ENCODE measurements at places on chromosomes 12 and 14.
A peak's percentile ranks its signal among the peaks of the same experiment; 100 is the strongest.

DNA sequence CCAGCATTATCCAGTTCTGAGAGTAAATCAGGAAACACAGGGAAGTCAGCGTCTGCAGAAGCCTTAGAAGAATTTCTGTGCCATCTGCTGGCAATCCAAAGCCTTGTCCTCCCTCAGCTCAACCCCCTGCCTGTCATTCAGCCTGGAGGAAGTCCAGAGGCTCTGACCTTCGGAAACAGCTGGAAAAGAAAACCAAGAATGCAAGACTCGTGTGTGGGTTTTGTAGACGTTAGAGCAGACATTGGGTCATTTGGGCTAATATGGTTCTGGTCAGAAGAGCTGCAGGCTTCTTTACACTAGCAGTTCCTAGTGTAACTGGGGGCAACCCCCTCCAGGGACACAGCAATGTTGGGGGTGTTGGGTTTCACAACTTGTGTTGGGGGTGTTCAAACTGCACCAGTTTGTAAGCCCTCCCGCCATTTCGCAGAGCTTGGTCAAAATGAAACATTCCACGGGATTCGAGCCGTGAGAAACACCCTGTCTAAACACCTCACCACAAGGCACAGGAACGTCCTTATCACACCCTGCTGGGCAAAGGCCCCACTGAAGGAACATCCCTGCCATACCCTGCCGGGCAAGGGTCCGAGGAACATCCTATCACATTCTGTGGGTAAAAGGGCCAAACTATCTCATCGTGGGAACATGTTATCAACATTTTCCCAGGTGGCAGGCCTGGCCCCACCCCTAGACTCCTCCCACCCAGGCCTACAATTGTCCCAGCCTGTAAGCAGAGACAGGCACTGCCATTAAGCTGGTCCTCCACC is 21.0 kb upstream of the SERPINA4 start:
- DNase-seq = no peak

DNA sequence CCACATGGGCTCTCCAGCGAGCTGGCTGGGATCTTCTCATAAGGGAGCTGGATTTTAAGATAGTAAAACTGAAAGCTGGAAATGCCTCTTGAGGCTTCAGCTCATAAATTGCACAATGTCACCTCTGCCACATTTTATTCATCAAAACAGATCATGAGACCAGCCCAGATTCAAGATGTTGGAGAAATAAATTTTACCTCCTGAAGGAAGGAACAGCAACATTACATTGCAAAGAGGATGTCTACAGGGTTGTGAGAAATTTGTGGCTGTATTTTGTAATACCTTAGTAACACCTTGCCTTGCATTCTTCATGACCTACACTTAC is 43.1 kb upstream of the KRR1 start:
- no peak for DNase-seq

DNA sequence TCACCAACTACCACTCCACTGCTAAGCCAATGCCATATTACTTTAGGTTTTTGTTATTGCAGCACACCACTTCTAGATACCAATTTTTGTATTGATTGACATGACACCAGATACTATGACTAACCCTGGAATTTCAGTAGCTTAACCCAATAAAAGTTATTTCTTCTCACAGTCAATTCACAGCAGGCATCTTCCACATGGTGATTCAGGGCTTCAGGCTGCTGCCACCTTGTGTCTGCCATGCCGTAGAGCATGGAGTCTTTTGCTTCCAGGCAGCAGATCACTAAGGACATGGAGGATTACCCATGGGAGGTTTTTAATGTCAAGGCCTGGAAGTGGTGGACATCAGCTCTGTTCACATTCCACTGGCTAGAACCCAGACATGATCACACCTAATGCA is 56.4 kb upstream of the LTA4H start:
- no peak for DNase-seq

DNA sequence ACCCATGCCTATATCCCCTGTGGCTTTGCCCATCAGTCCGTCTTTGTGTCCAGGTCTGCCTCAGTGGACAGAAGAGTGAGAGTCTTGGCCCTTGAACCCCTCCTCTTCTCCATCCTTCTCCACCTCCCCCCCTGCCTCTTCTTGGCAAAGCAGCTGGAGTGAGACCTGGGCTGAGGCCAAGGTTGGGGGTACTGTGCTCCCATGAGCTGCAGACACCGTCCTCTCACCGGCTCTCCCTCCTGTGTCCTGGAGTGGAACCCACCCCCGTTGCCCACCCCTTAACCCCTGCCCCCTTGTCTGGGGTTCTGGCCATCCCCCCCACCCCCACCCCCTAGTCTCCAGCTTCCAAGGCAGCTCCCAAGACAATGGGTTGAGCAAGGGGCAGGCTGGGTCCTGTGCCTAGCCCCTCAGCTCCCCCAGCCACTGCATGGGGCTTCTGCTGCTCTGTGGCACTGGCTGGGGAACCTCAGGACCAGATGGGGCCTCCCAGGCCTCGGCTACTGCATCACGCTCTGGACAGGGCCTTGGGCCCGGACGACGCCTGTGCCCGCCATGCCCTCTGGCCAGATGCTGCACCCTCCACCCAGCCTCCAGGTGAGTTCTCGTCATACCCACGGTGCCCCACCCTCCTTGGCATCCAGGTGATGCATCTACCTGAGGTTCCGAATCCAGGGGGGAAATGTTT is 35.7 kb downstream of the RTL1 start:
- no peak for DNase-seq

- DNase-seq = no peak
Observed at GRCh38 chr12:117362391-117362790, 965 bp upstream of the NOS1 start.

DNA sequence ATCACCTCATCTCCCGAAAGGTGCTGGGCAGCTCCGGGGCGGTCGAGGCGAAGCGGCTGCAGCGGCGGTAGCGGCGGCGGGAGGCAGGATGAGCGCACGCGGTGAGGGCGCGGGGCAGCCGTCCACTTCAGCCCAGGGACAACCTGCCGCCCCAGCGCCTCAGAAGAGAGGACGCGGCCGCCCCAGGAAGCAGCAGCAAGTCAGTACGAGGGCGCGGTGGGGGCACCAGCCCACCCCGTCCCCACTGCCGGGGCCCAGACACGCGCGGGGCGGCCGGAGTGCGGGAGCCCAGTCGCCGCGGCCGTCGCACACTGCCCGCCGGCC is 862 bp downstream of the HMGA2 start:
- DNase-seq = no peak

DNA sequence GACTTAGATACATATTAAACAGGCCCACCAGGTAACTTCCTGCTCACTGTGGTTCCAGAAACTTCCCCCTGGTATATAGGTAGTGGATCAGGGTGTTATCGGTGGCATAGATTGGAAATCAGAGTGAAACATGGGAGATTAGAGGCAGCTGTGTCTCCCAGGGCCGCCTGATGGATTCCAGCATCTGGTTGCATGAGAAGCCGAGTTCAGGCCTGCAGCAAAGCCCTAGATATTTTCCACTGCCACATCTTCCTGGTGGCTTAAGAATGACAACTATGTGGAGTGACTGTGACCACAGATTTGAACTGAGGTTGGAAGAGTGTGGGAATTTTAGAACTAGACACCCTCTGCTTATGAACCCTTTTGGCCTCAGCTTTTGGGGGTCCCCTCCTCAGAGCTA is 184.8 kb upstream of the NTF3 start:
- DNase-seq = no peak

- no peak for DNase-seq
Observed at GRCh38 chr12:114669401-114670290, 14.3 kb downstream of the TBX3 start.

DNA sequence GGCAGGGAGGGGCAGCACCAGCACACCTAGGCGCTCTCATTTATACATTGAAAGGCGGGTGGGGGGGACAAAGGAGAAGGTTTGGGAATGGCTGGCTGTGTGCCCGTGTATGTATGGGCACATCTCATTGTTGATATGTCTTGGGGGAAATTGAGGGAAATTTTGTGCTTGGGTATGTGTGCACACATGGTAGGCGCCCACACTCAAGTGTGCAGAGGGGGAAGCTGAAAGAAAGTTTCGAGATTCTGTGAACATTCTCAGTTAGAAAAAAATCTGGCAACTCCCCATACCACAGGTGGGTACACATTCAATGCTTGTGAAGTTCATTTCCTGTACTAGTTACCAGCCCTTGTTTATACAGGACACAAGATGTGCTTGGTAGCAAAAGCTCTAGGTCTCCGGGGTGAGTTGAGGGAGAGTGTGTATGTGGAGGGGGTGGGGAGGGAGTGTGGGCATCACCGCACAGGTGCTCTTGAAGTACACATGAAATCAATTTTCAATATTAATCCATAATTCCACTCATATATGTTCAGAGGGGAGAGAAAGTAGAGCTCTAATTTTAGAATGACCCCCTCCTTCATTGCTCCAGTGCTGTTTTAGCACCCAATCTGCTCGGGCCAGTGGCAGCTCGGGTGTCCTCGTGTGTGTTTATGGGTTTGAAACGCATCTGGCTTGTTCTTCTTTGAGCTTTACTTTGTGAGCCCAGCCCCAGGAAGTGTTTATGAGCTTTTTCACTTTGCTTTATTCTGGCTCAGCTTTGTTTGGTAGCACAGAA is 286.0 kb downstream of the ZFP36L1 start:
- no peak for DNase-seq

- DNase-seq = no peak
Observed at GRCh38 chr12:84805474-84805858, 107.1 kb downstream of the SLC6A15 start.

DNA sequence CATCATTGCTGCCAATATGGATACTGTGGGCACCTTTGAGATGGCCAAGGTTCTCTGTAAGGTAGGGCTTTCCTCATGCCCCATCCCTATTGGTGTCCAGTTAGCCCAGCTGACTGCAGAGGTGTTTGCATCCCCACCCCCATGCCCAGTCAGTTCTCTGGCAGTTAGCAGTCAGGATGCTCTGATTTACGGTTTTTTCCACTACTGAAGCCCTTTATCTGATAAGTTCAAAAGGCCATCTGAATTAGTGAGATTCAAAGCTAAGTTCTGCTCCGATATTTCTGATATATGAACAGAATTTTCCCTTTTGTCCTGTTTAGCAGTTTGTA is 773 bp downstream of the GMPR2 start:
- no peak for DNase-seq

- DNase-seq = no peak
Observed at GRCh38 chr12:65886996-65887395, 62.7 kb downstream of the HMGA2 start.

- DNase-seq = peak; percentile 18
Observed at GRCh38 chr12:388541-389141, 479 bp downstream of the KDM5A start.

- no peak for DNase-seq
Observed at GRCh38 chr14:75927564-75928087, 54.2 kb downstream of the TGFB3 start.

- no peak for DNase-seq
Observed at GRCh38 chr12:62834971-62835547, 99.9 kb downstream of the PPM1H start.

DNA sequence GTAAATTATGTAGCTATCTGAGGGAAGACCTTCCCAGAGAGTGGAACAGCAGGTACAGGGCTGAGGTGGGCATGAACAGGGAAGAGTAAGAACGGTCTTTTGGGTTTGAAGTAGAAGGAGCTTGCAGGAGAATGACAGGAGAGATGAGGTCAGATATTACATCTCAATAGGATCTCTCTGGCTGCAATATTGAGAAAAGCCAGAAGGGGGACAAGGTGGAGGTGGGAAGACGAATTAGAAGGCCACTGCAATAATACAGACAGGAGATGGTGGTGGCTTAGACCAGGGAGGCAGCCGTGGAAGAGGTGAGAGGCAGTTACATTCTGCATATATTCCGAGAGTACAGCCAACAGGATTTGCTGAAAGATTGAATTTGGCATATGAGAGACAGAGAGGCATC is 310.2 kb downstream of the APAF1 start:
- no peak for DNase-seq

DNA sequence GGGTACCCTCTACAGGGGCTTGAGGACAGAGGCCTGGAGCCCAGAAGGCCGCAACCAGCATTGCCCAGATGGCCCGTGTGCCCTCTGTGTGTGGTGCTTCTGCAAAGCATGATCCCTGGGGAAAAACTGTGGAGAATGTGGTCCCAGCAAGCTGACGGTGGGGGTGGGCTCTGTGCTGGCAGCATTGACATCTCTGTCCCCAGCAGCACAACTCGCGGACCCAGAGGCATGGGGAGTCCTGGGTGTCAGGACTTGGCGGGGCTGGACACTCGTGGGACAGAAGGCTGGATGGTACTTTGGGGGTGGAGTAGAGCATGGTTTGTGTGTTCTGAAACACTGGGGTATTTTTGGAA is 4.3 kb downstream of the CLBA1 start:
- DNase-seq = no peak

- no peak for DNase-seq
Observed at GRCh38 chr12:94644141-94644979, 6.0 kb downstream of the TMCC3 start.

- DNase-seq = peak; percentile 80
Observed at GRCh38 chr14:69657950-69658355, 46.6 kb downstream of the SUSD6 start.

GRCh38 chr14:21210023-21210422 is 54.2 kb upstream of the OR5AU1 start:
- DNase-seq = no peak

GRCh38 chr14:103443111-103443510 is 57.9 kb downstream of the MARK3 start:
- no peak for DNase-seq

DNA sequence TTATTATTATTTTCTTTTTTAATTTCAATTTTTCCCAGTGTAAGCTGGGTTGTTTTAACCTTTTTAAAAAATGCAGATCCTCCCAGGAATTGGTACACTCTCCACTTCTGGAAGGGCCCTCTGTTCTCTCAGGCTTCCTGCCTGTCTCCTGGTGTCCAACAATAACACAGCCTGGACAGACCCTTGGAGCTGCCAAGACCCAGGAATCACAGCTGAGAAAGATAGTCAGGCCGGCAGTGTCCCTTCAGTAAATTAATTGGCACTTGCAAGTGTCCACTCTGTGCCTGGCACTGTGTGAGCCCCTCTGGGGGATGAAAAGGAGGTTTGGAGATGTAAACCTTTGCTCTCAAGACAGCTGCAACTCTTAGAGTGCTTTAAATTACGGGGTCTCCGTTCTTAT is 113.3 kb downstream of the SMOC1 start:
- DNase-seq = no peak

- DNase-seq = no peak
Observed at GRCh38 chr12:1398673-1399072, 195.7 kb downstream of the FBXL14 start.

- no peak for DNase-seq
Observed at GRCh38 chr12:130715150-130715997, 725 bp downstream of the RIMBP2 start.

GRCh38 chr14:104999361-104999760 is 13.8 kb downstream of the CLBA1 start:
- DNase-seq = no peak

Measured in mucosa of gallbladder (tissue), 1 donor.